T1000 (cell line): ENCODE measurements at places on chromosomes 7 and 10.
A peak's percentile ranks its signal among the peaks of the same experiment; 100 is the strongest.

DNA sequence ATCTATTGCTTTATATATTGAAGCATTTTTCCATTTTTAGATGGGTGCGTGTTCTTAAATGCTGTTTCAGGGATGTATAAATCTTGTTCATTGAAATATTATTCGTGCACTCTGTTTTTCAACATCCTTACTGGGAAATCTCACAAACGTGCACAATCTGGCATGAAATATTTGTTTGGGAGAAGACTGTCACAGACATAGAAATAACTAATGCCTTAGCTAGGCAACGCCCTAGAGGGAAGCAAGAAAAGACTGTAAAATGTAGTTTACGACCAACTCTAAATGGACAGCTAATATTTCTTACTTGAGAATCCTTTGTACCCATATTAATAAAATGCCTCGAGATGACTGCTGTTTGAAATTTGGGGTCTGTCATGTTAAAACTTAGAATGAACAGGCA, 8.9 kb downstream of the DOCK4 start:
- DNase-seq, result no peak

- DNase-seq, result no peak
These were observed 93.1 kb upstream of the TEX47 start for GRCh38 chr7:88888684-88889083.

DNA sequence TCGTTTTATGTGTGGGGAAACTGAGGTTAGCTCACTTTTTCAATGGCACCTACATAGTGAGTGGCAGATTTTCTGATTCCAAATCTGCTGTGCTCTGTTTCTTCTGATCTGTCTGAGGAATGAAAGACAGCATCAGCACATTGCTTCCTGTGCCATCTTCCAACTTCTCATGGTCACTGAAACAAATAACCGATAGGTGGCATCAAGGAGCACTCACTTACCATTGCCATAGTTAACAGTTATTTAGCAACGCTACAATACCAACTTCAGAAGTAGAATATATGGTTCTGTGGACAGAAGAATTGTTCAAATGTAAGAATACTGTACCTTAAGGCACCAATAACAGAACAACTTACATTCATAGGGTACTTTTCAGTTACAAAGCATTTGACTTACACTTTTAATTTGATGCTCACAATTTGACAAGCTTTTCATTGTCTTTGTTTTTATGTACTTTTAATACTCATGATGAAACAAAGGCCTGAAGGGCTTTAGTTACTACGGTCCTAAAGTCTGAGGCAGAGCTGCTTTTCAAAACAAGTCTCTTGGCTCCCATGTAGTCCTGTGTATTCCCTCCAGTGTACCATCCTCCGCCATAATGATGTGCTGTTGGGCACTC, 228.9 kb upstream of the TCF7L2 start:
- DNase-seq, result no peak

DNA sequence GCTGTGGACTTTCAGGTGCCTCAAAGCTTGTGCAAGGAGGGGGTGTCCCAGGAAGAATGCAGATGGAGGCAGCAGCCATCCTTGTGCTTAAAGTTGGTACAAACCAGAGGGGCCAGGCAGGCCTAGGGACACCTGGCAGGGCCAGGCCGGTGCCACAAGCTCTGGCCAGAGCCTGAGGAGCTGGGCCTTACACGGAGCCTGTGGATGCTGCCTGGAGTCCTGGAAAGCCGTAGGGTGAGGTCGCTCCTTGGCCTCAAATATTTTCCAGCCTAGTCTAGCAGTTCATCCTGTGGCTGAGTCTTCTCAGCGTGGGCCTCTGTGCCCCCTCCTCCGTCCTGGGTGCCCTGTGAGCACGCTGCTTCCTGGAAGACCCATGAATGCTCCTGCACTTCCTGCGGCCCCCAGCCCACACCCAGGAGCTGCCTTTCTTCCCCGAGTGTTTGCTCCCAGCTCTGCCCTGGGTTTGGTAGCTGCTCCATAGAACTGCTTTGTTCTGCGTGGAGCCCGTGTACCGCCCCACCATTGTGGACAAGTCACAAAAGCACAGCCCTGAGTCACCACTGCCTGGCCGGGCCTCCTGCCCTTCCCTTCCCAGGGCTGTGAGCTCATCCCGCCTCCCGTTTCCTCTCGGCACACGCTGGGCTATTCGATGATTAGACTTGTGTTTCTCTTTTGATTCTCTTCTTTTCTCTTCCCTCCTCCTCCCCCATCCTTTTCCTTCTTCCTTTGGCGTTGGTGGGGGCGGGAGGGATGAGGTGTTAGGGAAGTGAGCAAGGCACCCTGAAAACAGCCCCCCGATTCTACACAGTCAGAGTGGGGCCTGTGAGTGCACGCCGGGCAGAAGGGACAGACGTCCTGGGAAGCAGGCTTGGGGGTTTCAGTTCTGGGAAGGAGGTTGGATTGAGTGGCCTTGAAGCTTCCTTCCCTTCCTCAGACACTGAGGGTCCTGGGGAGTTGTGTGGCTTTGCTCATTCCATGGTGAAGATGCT, 73.2 kb upstream of the SHH start:
- DNase-seq, result peak; percentile 41

DNA sequence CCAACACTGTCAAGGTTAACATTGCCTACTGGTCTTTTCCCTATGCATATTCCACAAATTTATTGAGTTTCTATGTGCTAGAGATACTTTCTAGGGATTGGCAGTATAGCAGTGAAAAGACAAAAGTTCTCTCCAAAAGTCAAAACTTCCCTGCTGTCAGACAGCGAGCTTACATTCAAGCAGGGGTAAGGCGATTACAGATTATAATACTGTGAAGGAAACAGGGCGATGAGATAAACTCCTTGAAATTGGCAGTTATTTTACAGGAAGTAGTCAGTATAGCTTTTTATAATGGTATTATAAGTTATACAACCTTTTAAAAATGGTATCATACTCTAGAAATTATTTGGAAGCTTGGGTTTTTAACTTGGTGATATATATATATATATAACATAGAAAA, 9.9 kb downstream of the VPS50 start:
- DNase-seq, result no peak

DNA sequence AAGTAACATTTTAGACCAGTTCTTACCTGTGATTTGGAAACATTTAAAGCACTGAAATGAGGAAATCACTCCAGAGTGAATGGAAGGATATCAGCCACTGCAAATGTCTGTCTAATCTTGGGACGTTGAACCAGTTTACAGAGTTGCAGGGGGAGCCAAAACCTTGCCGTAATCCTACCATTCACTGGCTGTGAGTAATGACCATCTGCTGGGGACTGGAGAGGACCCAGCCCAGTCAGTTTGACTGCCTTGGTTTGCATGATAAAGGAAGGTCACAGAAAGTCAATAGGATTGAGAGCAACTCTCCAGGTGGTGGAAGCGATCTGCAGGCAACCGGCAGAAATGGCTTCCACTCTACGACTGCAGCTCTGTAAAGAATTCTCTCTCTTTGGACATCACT, 167.2 kb downstream of the AKR1D1 start:
- no peak for DNase-seq

DNA sequence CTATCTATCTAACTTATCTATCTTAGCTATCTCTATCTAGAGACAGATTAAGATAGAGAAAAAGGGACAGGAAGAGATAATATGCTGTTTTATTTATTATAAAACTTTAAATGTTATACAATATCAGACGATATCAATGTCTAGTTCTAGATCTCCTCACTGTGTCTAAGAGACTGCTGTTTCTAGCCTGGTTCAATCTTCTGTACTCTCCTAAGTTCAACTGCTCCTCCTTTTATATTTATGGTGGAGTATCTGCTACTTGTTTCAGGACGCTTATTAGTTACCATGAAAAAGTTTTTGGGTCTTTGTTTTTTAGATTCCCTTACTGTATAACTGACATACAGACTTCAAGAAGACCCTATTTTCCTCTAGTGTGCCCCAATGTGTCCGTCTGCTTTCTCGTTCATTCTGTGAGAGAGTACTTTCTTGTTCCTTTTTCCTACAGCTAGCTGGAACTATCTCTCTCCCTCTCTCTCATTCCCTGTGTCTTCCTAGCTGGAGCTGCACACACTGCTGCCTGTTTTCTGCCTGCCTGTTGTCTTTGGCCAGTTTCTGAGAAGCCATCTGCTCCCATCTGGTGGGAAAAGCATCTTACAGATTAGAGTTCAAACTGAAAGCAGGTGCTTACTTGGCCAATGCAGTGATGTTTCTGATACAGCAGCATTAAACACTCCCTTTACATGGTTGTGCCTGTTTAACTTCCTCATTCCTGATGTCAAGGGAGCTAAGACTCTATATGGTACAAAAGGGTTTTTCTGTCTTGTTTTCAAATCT, 49.4 kb upstream of the ARL4A start:
- no peak for DNase-seq

DNA sequence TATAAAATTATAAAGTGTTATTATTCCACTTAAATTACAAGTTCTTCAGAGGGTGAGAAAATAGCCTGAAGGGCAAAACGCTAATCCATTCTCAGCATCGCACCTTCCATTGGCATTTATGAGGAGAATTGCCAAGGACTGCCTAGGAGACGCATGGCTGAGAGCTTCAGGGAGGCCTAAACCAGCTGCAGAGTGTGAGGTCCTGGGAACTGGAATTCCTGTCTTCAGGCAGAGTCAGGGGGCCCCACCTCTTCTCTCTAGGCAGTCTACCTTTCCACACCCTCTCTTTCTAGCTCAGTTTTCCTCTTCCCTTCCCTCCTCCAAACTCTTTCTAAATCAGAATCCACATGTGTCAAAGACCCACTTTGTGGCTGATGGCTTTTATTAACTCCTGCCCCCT, 35.3 kb downstream of the LRRC72 start:
- no peak for DNase-seq

DNA sequence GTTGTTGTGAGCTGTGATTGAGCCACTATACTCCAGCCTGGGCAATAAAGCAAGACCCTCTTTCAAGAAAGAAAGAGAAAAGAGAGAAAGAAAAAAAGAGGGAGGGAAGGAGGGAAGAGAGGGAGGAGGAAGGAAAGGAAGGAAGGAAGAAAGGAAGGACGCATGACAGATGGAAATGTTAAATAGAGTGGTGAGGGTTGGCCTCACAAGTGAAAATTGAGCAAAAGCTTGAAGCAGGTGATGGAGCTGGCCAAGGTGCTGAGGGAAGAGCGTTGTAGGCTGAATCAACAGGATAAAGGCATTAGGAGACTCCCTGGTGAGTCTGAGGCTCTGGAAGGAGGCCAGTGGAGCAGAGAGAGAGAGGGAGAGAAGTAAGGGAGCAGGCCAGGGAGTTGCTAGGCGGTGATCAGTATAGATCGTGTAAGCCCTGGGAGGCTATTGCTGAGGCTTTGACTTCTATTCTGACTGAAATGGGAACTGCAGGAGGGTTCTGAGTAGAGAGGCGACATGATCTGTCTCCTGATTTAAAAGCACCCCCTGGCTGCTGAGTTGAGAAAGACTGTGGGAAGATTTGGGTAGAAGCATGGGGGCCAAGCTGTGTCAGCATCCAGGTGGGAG, 26.5 kb upstream of the TMEM248 start:
- DNase-seq, result no peak

- DNase-seq, result no peak
These were observed 1288.5 kb downstream of the GATA3 start for GRCh38 chr10:9342885-9343570.
